NCI-H446 treated with DMSO at 0.1 percent for 48 hours (cell line): ENCODE measurements at places on chromosomes 4 and X.

DNA sequence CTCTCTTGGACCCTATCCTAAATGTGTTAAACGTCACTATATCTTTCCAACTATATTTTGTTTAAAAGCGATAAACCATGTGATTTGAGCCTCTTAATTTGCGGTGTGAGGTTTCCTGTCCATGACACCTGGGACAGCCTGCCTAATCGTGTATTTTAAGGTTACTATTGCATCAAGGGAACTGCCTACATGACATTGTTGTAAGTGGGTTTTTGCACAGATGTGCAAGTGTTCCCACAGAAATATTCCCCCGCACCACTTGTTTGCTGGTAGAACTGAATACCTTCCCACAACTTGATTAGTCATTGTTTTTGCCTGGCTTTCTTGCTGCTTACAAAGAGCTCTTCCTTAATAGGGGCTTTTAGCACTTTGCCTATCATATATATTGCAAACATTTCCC lies 5.1 kb upstream of the FAM184B start:
- no peak for DNase-seq

GRCh38 chr4:42673082-42673425 lies 16.1 kb upstream of the ATP8A1 start:
- DNase-seq: no peak

DNA sequence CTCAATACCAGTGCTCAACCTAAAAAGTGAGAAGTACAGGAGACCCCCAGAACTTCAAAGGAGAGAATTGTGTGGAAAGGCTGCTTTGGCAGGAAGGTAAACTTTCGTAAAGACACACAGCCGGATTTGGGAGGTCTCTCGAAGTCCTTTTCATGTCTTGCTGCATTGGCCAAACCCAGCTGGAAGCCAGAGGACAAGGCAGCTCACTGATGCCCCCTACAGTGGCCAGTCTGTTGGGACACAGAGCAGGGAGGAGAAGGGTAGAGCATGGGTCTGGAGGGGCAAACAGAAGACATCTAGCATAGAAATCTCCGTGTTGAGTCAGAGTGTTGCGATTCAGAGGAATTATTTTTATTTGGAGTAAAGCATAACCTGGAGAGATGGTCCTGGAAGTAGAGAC lies 198.9 kb downstream of the ANK2 start:
- DNase-seq: no peak

GRCh38 chr4:130110770-130111169 lies 1014.8 kb downstream of the C4orf33 start:
- DNase-seq: no peak

DNA sequence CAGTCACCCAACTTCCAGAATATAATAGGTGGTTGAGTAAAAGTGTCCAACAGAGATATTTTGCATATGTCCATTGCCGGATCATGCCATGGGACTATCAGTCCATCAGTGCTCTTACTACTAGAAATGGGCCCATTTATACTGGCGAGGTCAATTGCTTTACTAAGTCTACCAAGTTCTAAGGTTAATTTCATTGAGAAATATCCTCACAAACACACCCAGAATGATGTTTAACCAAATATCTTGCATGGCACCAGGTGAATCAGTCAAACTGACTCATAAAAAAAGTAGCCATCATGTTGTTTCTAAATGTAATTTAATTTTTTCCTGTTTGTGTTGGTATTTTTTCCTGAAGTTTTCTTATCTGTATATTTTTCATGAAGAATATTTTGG lies 1217.0 kb downstream of the RAPGEF2 start:
- no peak for DNase-seq

- DNase-seq: no peak
Observed at GRCh38 chr4:145829629-145830395, 108.8 kb downstream of the ZNF827 start.

DNA sequence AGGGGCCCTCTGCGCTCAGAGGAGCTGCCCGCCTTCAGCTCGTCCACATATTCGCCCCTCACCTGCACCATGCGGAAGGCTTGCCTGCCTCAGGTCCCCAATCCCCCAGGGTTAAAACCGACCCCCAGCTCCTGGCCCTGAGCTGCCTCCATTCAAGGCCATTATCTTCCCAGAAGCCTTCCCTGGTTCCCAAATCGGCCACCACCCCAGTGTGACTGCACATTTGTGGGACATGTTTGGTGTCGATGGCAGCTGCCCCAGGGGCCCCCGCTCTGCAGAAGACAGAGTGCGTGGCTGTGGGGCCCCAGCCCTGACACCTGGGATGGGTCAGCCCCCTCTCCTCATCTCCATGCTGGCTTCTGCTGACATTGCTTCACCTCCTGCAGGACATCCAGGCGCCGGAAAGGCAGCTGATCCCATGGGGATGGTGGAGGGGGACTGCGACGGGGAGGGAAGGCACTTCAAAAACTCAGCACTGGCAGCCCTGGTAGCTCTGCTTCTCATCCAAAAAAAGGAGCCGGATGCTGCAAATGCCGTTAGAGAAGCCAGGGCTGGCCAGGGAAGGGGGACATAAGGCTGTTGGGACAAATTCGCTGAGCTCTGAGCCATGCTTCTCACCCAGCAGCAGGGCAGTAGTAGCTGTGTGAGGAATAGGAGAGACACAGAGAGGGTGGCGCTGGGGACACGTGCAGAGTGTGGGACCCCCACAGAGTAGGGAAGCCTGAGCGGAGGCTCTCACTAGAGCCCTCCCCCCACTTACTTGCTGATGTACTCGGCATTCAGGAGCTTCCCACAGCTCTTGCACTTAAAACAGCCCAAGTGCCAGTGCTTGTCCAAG lies 78.5 kb downstream of the ABLIM2 start:
- DNase-seq: no peak

- no peak for DNase-seq
Observed at GRCh38 chr4:138192113-138192512, 50.0 kb downstream of the SLC7A11 start.
